ENCODE measurements at places on chromosomes 6 and 20.

- DNase-seq, result no peak
Observed at GRCh38 chr6:155994086-155994485, 538.4 kb upstream of the NOX3 start.

DNA sequence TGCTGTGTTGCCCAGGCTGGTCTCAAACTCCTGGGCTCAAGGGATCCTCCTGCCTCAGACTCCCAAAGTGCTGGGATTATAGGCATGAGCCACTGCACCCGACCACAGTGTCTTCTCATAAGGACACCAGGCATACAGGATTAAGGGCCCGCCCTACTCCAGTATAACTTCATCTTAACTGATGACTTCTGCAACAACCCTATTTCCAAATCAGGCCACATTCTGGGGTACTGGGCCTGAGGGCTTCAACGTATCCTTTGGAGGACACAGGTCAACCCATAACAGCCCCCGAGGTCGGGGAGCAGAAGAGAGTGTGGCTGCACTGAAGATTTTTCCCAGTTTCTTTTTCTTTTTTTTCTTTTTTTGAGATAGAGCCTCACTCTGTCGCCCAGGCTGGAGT, 39.7 kb downstream of the SUN5 start:
- DNase-seq, result no peak

DNA sequence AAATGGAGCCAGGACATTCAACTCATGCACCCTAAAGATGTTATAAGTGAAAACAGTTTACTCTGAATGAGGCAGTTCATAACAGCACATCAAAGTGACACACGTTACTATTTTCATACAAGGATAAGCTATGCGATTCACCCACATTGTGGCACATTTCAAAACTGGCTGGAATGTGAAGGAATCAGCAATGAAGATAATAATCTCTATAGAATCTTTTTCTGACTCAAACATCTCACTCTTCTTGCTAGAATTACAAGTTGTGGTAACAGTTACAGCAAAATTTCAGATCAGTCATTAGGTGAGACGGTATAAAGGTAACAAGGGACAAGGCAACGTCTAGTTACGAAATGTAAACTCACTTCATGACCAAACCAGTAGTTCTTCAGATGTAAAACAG, 17.5 kb downstream of the TMEM244 start:
- DNase-seq, result no peak

DNA sequence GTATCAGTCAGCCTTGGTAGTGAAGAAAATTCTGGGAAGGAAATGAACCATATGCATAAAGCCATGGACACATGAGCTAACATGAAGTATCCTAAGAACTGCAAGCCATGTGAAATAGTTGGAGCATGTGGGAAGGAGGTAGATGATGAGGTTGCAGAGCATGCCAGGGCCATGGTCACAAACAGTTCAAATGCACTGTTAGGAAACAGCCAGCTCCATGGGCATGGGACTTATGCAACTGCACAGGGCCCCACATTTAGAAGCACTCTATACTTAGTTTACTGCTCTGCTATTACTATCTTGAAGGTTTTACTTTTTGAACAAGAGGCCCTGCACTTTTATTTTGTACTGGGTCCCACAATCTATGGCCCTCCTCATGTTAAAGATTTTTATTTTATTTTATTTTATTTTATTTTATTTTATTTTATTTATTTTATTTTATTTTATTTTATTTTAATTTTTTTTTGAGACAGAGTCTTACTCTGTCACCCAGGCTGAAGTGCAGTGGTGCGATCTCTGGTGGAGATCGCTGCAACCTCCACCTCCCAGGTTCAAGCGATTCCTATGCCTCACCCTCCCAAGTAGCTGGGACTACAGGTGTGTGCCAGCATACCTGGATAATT, 169.1 kb downstream of the IBTK start:
- no peak for DNase-seq

GRCh38 chr20:45337367-45338120, 10.7 kb downstream of the SDC4 start:
- DNase-seq, result no peak

GRCh38 chr6:132411296-132411695, 10.0 kb upstream of the MOXD1 start:
- no peak for DNase-seq

DNA sequence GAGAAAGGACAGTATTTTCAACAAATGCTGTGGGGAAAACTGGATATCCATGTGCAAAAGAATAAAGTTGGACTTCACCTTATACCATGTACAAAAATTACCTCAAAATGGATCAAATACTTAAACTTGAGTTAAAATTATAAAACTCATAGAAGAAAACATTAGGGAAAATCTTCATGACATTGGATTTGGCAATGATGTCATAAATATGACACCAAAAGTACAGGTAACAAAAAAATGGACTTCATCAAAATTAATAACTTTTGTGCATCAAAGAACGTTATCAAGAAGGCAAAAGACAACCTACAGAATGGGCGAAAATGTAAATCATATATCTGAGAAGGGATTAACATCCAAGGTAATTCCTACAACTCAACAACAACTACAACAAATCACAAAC, 355.3 kb upstream of the SOX4 start:
- DNase-seq, result no peak

DNA sequence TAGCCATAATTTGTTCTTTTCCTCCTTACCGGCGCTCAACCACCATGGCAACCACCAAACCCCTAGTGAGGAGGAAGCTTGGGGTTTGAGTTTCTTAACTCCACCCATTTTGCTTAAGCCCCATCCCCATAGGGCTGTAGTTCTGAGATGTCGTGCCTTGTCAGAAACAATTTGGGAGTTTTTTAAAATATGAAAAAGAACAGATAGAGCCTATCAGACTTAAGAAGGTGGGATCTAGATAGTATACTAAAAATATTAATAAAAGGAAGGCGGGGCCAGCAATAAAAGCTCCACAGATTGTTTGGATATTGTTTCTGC, 5.6 kb downstream of the BRD2 start:
- DNase-seq, result no peak

GRCh38 chr6:22545051-22545450, 24.3 kb upstream of the HDGFL1 start:
- no peak for DNase-seq

DNA sequence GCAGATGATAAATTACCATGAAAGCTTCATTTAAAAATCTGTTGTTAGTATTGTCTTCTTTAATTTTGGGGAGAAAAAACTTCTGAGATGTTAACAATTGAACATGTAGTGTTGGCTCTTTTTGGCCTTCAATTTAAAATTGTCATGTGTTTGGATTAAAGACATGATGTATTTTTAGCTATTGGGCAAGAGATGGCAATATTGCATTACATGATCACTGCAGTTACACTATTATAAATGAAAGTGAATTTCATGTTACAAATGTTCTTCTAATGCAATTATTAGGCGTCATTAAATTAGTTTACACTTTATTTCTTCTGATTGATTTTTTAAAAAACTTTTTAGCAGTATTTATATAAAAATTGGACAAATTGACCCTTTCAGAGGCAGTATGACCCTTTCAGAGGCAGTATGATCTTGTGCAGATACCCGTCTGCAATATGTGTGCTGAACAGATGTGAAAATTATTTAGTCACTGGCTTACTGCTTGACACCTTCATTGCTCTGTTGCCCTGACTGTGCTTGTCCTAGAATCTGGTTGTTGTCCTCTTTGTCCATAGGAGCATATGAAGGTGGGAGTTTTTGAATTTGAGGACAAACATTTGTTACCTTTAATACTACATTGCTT, 25.8 kb downstream of the CDKAL1 start:
- no peak for DNase-seq

- no peak for DNase-seq
Observed at GRCh38 chr6:44084231-44085014, 42.8 kb downstream of the MRPL14 start.

GRCh38 chr6:41439524-41440418, 104.4 kb downstream of the NCR2 start:
- no peak for DNase-seq

DNA sequence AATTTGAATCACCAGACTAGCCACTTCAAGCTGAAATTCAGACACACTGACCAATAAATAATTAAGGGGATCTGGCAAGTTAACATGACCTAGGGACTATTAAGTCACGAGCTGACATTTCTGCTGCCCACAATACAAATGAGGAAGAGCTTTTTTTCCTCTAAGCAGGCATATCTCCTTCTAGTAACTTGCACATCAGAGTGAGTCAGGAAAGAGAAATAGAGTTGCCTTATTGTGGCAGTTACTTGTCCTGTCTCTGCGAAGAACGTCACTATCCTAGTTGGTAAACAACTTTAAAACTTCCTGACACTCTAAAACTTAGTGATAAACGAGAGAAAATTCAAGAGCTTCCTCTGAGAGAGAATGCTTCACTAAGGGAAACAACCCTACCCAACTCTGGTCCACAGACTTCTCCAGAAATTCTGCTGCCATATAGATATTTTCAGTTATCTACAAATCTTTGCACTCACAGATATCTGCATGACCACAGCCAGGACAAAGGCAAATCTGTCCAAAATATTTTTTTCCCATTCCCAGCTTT, 4.2 kb downstream of the PLA2G7 start:
- no peak for DNase-seq

GRCh38 chr6:146898888-146899227, 300.1 kb downstream of the ADGB start:
- no peak for DNase-seq

GRCh38 chr6:157528931-157529653, 148.1 kb downstream of the ZDHHC14 start:
- DNase-seq, result no peak

- DNase-seq, result no peak
Observed at GRCh38 chr20:58321205-58321604, 11.7 kb downstream of the RAB22A start.

- DNase-seq, result no peak
Observed at GRCh38 chr6:95517568-95517967, 59.8 kb upstream of the MANEA start.

DNA sequence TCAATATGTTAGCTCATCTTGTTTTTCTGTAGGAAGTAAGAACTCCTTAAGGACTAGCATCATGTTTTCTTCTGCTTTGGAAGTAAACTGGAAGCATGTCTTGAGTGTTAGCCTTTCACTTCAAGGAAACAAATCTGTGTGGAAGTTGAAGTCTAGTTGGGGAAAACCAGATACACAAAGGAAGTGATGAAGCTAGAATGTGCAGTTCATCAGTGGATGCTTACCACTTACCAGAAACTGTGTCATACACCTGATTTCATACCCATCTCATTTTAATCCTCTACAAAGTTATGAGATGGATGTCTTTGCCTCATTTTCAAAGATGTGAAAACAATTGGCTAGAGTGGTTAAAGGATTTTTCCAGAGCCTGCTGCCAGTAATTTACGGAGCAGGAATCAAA, 75.8 kb downstream of the TMEM170B start:
- DNase-seq, result no peak

GRCh38 chr6:95780037-95780436, 202.7 kb downstream of the MANEA start:
- DNase-seq, result no peak

DNA sequence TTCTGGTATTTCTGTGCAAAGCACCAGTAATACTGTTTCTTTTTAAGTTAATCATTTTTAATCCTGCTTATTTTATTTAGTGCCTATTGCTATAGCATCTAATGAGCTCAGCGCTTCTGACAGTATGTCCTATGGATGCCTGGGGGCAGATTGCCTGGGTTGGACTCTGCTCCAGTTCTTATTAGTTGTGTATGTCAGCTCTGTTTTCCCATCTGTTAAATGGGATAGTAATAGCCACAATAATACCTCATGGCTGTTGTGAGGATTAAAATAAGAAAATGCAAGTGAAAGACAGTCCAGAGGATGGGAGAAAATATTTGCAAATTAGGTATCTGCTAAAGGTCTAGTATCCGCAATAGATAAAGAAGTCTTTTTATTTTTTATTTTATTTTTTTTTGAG, 87.0 kb downstream of the UTRN start:
- no peak for DNase-seq

DNA sequence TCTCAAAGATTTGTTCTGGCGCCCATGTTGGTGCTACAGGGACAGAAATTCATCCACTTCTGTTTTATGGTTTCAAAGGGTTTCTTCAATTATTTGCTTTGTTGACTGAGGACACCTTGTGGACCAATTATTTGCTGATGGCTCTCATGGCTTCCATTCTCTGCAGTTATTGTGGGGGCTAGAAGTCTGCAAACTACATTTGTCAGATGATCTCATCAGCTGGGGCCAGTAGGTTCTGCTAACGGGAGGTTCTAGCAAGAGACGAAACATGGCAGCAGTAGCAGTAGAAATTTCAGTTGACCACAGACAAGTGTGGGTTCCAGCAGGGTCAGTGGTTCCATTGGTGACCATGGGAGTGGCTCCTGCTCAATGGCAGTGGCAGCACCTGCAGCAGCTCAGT, 72.8 kb upstream of the BLCAP start:
- no peak for DNase-seq

- no peak for DNase-seq
Observed at GRCh38 chr20:4962241-4962855, 39.0 kb downstream of the SLC23A2 start.

DNA sequence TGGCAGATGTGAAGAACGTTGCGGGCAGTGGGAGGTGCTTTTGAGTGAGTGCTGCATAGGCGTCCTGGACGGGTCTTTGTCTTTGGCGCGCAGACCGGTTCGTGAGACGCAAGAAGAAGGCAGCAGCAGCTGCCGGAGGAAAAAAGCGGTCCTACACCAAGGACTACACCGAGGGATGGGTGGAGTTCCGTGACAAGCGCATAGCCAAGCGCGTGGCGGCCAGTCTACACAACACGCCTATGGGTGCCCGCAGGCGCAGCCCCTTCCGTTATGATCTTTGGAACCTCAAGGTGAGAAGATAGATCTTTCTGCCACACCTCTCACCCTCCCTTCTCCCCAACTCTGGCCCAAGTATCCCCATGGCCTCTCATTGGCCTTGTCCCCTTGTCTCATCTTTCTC, 1.1 kb downstream of the ABT1 start:
- DNase-seq, result no peak

GRCh38 chr6:106257195-106257594, 68.4 kb downstream of the ATG5 start:
- no peak for DNase-seq

DNA sequence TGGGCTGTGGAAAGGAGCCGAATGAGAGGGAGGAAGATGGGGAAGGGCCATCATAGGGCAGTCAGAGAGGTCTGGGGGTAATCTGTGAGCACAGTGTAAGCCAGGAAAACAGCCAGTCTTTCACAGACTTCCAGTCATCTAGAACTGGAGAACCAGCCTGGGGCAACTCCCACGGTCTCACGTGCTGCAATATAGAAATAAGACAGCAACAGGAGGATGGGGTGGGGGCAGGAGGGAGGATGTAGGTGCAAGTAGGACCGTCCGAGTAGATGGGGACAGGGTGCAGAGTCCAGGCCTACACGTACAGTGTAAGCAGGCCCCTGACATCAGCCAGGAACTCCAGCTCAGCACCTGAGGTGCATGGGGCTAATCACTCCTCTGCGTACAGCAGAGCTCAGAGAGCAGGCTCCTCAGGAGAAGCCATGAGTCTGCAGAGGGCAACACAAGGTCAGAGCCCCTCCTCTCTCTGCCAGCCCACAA, 58.2 kb upstream of the TNFAIP3 start:
- DNase-seq, result no peak
